SK-MEL-5 (cell line): ENCODE measurements at places on chromosomes 1 and 21.

GRCh38 chr21:38923429-38923828 lies 117.7 kb downstream of the ETS2 start:
- no peak for DNase-seq

GRCh38 chr1:205077158-205077933 lies 6.9 kb downstream of the TMEM81 start:
- no peak for DNase-seq

DNA sequence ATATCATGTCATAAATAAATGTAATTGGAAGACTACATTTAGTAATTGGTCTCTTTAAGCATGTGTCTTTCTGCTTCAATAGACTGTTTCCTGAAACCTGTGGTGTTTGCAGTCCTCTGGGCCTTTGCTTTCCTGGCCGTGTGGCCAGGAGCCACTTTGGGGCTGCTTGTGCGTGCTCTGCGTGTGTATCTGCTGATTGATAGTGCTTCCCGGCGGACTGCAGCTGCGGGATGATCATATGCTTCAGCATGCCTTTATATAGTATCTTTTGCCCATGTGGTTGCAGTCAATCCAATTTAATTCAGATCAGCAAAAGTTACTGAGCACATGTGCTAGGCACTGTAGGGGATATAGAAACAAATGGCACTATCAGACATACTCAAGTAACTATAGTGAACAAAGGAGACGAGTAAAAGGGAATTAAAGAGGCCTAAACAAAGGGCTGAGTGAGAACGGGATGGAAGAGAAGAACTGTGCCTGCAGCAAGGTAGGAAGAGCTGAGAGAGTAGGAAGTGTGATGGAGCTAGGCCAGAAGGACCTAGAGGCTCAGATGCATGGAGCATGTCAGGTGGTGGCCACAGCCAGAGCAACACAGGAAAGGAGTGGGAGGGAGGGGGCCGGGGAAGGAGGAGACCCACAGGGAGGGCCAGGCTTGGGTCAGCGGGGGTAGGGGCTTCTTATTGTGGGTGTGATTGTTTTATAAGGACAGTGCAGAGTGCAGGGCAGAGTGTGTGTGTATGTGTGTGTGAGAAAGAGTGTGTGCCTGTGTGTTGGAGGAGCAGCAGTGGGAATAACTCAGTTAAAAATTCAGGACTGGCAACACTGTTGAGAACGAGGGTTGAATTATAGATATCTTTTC lies 27.2 kb upstream of the TTF2 start:
- no peak for DNase-seq

DNA sequence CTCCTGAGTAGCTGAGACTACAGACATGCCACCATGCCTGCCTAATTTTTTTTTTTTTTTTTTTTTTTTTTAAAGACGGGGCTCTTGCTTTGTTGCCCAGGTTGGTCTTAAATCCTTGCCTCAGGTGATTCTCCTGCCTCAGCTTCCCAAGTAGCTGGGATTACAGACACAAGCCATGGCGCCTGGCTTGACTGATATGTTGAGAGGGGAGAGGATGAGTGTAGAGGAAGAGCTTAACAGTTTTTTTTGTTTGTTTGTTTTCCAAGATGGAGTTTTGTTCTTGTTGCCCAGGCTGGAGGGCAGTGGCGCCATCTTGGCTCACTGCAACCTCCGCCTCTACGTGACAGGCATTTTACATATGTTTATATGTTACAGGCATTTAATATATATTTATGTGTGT lies 2.5 kb downstream of the SRP9 start:
- no peak for DNase-seq

DNA sequence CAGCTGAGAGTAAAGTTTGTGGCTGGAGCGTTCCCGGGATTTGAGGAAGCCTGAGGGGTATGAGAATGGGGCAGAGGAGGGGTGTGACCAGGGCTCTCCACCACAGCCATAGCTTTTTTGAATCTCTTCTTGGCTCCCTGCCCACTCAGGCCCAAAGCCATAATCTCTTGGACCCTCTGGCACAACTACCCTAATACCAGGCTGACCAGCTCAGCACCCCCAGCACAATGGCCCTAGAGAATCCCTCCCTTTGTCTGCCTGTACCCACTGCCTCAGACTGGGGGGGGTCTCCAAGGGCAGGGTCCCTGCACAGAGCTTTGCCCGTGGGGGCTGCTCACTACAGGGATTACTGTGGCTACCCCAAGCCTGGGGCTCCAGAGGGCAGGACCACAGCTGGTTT lies 7.5 kb downstream of the DENND4B start:
- DNase-seq: no peak
